ENCODE measurements at places on chromosomes 11 and 22. TPM values are rescaled to one million over a fixed set of nuclear protein-coding genes. Genes with fewer than 3 reads are reported as not detected.

DNA sequence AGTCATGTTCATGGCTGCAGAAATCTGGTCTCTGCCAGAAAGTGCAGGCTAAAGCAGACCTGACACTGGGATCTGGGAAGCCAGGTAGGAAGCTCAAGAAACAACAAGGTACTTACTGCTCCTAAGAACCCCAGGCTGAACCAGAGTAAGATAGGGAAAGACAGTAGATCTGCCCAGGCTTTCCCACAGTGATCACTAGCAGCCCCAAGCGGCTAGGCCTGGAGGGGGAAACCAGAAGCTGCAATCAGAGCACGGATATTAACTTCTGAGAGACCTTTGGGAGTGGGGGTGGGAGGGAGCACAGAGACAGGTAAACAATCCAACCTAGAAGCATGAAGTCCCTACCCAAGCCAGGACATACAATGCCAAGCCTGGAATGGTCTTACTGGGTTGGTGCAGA, 135.2 kb upstream of the C11orf58 start:
- ATAC-seq = no peak

GRCh38 chr11:77784572-77784971, 36.0 kb downstream of the RSF1 start:
- ATAC-seq = no peak

DNA sequence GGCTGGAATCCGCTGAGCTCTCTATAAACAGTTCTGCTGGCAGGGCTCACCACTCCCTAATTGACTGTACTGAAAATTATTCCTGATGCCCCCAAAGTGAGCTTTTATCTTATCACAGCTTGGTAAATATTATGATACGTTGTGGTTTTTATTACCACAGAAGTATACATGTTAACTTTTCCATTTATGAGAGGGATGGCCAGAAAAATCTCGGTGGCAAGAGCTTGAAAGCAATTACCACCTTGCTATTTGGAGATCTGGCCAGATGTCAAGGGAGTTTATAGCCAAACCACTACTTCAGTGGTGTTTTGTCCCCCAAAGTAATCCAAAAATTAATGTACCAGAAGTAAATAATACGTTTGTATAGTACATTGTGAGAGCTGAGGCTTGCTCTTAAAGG, 75.4 kb upstream of the RCN1 start:
- ATAC-seq = no peak

DNA sequence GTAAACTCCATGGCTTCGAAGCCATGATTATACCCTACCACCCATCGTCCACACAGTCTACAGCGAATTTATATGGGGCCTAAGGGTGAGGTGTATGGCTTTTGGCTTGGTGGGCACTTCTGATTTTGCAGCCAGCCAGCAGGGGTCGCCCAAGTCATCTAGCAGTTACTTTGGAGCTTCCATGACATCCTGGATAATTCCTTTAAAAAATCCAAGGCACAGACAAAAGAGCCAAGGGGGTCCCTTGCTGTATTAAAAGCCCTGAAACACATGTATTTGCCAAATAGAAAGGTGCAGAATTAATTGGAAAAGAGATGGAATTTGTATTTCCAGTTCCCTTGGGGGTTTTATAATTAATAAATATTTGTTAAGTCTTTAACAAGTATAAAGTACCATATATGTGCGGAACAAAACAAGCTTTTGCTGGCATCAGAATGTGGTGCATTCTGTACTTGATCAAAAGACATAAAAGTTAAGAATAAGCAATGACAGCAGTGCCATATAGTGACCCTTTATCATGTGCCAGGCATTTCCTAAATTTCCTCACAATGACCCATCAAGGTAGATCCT, 132.8 kb upstream of the PITPNB start:
- no peak for ATAC-seq

The CRYBB2 gene
- total RNA-seq = not detected

Data from gastroesophageal sphincter (tissue), 4 donors.